ENCODE measurements at places on chromosomes 16 and 17.

- DNase-seq = no peak
Observed at GRCh38 chr16:58415003-58415402, 22.7 kb downstream of the GINS3 start.

GRCh38 chr16:49704586-49705155 lies 151.2 kb downstream of the ZNF423 start:
- DNase-seq = no peak

GRCh38 chr16:76222087-76222486 lies 55.1 kb upstream of the CNTNAP4 start:
- no peak for DNase-seq

DNA sequence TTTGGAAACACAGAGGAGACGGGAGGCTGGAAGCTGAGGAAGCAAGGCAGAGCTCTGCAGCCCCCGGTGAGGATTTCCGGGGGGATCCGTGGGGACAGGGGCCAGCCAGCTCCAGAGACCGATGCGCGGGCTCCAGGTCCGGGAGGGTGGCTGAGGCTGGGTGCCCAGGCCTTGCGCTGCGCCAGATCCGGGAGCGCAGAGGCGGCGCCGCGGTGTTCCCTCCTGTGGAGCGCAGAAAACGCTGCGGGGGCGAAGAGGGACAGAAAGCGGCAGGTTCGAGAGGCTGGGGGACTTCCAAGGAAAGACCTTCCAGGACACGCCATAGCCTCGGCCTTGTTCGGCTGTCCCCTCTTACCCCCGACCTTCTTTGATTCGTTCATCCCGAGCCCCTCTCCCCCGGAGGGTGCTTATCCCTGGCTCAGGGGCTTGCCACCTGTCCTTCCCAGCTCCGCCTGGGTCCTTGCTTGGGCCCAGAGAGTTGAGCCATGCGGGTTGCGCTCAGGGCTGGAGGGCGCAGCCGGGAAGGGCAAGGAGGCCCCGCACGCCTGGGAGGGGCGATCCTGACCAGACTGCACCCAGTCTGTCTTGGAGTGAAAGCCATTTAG lies 697 bp upstream of the SHISA9 start:
- DNase-seq = no peak

DNA sequence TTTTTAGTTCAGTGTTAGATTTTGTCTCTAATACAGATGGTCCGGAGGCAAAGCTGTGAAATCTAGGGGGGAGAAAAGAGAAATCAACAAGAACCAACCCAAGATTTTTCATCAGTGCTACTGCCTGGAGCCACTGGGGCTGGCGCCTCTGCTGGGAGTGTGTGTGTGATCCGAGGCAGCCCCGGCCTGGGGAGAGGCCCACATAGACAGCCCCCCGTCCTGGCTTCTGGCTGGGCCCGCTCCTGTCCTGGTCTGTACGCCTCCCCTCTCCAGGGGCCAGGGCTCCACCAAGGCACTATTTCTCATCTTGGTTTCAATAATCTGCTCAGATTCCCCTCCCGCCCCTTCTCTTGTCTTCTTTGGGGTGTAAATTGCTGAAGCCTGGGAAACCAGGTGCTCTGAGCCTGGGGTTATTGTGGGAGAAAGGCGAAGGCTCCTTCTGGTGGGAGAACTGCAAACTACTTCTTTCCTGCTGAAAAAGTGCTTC lies 7.8 kb downstream of the BAHCC1 start:
- DNase-seq = no peak

GRCh38 chr16:69859105-69859989 lies 91.8 kb upstream of the CLEC18A start:
- no peak for DNase-seq

DNA sequence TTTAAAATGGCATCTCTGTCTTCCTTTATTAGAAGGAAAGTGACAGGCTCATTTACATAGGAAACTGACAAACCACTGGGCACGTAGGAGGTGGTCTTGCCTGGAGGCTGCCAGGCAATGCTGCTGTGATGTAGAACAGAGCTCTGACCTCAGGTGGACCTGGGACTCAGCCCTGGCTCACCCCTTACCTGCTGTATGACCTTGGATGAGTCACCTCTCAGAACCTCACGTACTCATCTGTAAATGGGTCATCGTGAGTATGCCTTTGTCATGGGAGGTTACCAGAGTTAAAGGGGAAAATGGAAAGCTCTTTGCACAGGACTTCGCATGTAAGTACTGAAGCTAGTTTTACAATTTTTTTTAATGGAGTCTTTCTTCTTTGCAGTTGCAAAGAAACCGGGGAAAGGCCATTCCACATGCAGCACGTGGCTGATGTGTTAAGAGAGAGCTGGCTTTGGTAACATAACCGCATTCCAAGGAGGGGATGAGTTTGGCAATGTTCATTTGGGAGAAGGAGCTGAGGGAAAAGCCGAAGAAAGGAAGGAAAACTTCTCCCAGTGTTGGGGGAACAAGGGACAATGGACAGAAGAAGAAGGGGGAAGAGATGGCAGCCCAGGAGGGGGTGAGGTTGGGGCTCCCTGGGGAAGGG lies 37.4 kb upstream of the LONP2 start:
- no peak for DNase-seq

Measured in CD4-positive, alpha-beta T cell treated with Interleukin-1 beta for 1 hour (primary cell).